RWPE1 (cell line): ENCODE measurements at places on chromosomes 1 and 21.

- DNase-seq: no peak
Observed at GRCh38 chr1:236438614-236439013, 44.5 kb downstream of the EDARADD start.

- peak; percentile 49 for DNase-seq
Observed at GRCh38 chr21:21612466-21612865, 614.3 kb downstream of the NCAM2 start.

DNA sequence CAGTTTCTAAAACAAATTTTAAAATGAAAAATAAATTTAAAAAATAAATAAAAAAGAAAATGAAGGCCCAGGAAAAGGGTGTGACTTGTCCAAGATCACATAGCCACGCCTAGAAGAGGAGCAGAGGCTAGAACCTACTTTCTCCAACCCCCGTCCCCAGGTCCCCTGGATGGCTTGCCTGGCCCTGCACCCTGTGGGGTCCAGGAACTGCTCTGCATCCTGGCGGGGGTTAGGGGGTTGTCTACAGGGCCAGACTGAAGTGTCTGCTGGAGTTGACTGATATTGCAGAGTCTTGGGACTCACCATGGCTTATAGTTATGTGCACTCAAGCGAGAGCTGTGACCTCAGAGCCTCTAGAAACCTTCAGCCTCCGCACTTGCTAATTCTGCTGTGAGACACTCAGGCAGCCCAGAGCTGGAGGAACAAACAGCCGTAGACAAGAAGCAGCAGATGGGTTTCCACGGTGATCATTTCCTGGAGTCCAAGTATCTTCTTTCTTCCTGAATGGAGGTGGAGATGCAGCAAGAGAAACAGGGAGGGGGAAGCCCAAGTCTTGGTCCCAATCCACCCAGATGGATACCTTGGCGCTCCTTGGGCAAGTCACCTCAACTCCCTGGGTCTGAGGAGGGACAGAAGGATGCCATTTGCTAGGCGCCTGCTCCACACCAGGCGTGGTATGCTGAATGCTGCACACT lies 5.2 kb upstream of the EXTL1 start:
- DNase-seq: no peak

- no peak for DNase-seq
Observed at GRCh38 chr1:167499106-167499505, 19.2 kb downstream of the CD247 start.
